ENCODE measurements at places on chromosomes 1 and 21.

DNA sequence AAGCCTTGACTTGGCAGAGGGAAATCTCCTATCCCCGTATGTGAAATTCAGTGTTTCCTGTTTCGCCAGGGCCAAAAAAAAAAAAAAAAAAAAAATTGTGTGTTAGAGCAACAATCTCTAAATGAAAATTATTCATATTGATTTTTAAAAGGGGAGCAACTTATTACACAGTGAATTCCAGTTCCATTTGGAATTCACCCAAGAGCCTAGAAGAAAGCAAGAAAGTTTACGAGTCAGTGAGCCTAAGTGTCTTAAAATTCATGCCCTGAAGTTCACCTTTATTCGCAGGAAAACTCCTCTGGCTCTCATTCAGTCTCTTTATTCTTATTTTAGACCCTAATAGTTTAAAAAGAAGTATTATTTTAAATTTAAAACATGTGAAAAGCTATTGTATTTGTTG, 42.1 kb upstream of the HUNK start:
- no peak for DNase-seq

GRCh38 chr1:41101950-41102607, 80.6 kb upstream of the SLFNL1 start:
- no peak for DNase-seq

DNA sequence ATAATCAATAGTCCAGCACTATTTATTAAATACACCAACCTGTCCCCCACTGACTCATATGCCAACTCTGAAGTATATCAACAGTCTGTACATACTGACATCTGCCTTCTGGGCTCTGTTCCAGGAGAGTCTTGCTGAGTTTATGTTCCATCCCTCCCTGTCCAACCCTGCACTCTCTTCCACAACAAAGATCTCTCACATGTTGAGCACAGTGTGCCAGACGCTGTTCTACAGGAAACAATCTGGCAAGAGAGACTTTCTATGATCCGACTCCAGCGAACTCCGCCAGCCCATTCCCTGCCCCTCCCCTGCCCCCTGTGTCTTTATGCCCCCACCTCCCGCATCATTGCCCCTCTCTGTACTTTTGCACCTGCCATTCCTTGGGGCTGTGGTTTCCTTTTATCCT, 3.4 kb downstream of the LACTBL1 start:
- DNase-seq = no peak

GRCh38 chr21:45643021-45643980, at the start of gene PCBP3:
Gene PCBP3 (plus strand): TSS chr21:45643725. CDS start chr21:45850086, 206,361 bp downstream.
- no peak for DNase-seq

GRCh38 chr1:242057745-242058115, 58.8 kb upstream of the MAP1LC3C start:
- DNase-seq = no peak

DNA sequence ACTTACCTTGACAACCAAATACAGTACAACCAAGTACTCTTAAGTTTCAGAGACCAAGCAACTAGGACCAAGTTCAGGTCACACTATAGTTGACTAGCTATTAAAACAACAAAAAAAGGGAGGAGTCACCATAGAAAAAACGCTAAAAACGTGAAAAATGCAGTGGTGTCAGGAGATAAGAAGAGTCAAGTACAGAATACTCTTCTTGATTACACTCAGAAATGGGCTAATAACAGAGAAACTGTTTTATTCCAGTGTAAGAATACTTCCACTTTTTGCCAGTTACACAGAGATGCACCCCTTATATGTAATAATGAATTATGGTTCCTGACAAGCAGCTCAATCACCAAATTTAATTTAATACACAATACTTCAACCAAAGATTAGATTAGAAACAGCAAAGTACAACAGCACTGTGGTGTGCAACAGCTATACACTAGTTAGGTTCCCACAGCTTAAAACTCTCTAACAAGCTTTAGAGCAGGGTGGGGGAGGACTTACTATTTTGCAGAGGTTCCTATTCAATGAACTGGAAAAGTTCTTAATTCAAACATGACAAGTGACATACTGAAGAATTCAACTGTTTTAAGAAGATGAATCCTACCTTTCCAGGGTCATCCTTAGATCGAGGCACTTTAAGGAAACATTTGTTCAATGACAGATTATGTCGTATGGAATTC, 70.4 kb downstream of the FOXJ3 start:
- no peak for DNase-seq

DNA sequence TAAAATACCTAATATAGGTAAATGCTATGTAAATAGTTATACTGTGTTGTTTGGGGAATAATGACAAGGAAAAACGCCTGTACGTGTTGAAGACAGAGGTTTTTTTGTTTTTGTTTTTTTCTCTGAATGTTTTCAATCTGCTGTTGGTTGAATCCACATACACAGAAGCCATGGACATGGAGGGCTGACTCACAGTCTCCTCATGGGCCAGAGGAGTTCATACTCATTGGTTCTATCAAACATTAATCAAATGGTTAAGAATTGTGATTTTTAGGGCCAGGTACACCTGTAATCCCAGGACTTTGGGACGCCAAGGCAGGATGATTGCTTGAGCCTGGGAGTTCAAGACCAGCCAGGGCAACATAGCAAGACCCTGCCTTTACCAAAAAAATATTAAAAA, 20.5 kb downstream of the MIER1 start:
- no peak for DNase-seq
